Stimulated activated CD4-positive, alpha-beta T cell treated with anti-CD3 and anti-CD28 coated beads, Interleukin-4, amount 100 ng/mL, for 4 hours (primary cell): ENCODE measurements at places on chromosomes 5 and 9.

GRCh38 chr9:21837501-21837900 lies 35.1 kb downstream of the MTAP start:
- DNase-seq: no peak

GRCh38 chr5:87061046-87061445 lies 206.6 kb upstream of the RASA1 start:
- DNase-seq: no peak

GRCh38 chr9:72278959-72279358 lies 86.0 kb downstream of the ZFAND5 start:
- DNase-seq: no peak

DNA sequence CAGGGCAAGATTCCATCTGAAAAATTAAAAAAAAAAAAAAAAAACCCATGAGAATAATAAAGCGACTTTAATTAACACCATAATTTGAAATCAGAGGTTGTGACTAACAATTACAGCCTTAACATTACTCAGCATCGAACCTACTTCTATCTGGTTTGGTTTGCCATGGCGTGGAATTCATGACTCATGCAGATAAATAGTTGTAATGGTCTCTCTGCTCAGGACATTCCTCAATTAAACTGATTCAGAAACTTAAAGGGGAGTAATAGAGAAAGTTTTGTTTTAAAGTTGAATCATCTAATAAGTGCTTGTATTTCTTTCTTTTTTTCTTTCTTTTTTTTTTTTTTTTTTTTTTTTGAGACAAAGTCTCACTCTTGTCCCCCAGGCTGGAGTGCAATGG lies 135.5 kb downstream of the SPATA31D1 start:
- DNase-seq: no peak

DNA sequence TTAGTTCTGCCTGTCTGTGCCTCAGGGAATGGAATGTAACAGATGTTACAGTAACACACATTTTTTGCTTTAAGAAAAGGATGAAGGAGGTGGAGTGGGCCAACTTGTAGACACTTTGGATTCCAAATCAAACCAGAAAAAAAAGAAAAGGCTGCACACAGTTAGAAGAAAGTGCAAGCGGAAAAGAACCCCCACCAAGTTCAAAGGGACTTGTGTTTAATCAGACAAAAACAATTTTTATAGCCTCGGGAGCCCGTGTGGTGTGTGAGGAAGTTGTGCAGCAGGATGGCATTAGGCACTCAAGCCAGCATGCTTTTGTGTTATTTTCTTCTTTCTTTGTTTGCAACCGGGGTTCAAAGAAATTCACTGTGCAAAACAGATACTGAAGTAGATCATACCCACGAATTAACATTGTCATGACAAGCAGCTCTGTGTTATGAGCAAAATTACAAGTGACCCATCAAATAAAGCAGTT lies 189.5 kb downstream of the SEMA5A start:
- no peak for DNase-seq

- no peak for DNase-seq
These were observed 960 bp downstream of the CANX start for GRCh38 chr5:179699616-179700237.

- no peak for DNase-seq
These were observed 55.2 kb downstream of the EXD3 start for GRCh38 chr9:137367506-137368430.

DNA sequence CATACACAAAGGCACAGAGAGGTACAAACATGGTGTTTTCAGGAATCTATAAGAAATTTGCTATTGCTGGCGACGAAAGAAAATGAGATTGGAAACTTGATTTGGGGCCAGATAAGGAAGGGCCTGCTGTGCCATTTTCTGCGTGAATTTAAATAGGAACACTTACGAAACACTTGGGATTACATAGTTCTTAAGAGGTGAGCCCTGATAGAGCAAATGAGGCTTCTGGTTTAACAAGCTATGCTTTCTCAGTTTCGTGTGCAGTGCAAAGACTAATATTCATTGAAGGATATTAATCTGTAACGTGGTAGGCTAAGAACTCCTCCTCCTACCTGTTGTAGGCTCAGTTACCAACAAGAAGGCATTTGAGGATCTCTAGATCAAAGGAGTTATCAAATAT lies 93.1 kb downstream of the CDK5RAP2 start:
- no peak for DNase-seq

- no peak for DNase-seq
These were observed 2050.2 kb upstream of the CDH6 start for GRCh38 chr5:29143266-29143665.

- DNase-seq: no peak
These were observed 11.7 kb upstream of the AQP3 start for GRCh38 chr9:33459115-33459514.

DNA sequence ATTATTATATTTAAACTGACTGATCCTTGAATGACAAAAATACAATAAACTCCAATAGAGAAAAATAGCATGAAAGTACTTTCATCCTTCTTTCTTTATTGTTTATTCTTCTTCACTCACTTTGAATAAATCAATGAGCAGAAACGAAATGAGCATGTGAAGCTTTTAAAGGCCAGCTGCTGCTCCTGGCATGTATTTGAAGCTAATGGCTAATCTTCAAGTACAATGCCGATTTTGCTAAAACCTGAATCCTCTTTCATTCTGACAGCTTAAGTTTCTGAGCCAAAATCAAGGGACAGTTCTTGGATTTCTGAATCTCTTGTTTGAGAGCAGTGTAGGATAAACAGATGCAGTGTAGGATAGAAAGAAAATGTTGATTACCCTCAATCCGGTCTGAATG lies 237.3 kb downstream of the CDH10 start:
- no peak for DNase-seq

- DNase-seq: no peak
These were observed 2.8 kb downstream of the PRR7 start for GRCh38 chr5:177449140-177450061.

DNA sequence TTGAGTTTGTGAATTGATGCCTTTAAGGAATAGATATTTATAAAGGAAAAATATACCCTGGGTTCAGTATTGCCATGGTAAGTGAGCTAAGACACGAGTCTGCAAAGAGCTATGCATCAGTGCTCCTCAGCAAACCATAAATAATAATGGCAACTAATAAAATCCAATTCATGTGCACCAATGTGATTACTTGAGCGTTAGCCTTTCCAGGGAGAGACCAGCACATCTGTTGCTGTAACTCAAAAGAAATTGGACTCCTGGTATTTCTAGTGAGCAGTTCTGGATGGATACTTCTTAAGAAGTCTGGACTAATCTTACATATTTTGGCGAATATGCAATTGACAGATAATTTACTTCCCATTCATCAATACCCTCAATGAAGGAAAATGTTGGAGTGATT lies 373.3 kb downstream of the ARHGEF28 start:
- no peak for DNase-seq
